ENCODE measurements at places on chromosomes 5 and 9.

GRCh38 chr5:38426986-38427950 is 129.2 kb downstream of the LIFR start:
- no peak for DNase-seq

DNA sequence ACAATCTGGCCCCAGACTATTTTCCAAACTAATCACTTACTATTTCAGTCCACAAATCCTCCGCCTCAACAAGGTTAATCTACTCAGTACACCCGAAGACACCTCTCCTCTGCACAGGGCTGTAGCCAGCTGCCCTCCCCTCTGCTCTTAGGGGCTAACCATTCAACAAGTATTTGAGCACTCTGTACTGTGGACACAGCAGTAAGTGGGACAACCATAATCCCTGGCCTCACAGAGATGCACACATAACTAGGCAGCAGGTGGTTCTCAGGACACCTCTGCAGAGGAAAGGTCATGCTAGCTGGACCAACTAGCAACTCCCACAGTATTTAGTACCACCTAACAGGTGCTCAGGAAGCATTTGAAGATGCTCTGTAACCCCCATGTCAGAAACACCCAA is 5.5 kb downstream of the CAMSAP1 start:
- no peak for DNase-seq

DNA sequence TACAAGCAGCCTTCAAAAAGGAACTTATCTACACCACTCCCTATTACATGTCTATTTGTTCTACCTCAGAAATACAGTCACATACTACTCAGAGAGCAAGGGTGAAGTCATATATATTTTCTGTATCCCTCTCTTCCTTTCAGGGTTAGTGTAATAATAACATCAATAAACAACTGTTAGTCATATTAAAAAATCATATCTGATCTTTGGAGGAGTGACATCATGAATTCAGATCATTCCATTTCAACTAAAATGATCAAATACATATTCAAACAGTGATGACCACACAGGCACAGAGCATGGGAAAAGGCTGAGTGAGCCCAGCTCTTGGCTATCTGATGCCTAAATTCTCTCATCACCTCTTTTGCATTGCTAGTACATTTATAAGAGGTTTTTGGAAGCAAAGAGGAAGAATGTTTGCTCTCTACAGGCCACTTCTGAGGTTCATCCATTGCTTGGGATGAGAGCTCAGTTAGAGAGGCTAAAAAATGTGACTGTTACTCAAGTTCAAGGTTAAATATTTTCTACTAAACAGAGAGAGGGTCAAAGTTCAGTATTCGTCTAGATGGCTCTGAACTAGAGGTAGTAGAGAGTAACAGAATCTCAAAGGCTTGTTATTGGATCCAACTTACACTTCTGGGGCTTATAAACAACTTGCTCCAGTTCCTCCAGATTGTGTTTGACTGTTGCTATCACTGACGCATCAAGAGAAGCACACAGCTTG is 39.0 kb downstream of the RIGI start:
- DNase-seq = no peak

DNA sequence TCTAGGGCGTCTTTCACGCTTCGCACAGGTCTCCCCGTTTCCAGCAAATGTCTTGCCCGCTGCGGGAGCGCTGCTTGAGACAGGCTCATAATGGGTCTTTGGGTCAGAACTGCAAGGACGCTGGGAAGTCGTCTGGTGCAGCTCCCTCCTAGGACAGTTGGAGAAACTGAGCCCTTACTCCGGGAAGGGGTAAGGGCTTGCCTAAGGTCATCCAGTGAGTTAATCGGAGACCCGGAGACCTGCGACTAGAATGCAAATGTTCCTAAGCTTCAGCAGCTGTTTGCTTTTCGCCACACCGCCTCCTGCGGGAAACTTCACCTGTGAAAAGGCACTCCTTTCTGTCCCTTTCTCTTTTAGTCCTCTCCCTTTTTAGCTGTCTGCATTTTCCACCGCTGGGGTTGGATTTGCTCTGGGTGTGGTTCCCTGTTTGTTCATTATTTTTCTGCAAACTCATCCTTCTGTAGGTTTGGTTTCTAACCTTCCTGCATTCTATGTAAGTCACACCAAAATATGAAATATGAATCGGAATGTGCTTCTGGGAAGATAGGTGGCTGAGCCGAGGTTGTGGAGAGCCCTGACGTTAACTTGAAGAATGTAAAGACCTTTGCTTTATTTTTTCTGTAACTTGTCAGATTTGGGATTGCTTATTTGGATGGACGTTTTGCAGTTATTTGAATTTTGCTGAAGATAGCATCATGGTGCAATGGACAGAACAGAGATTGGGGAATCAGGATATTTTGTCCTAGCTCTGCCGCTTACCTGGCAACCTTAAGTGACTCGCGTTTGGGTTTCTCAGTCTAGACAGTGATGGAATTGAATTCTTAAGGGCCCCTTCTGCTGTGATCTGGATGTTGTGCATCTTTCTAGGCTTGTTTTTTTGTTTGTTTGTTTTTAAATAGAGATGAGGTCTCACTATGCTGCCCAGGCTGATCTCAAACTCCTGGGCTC is 909 bp downstream of the SLC36A1 start:
- peak; percentile 71 for DNase-seq

DNA sequence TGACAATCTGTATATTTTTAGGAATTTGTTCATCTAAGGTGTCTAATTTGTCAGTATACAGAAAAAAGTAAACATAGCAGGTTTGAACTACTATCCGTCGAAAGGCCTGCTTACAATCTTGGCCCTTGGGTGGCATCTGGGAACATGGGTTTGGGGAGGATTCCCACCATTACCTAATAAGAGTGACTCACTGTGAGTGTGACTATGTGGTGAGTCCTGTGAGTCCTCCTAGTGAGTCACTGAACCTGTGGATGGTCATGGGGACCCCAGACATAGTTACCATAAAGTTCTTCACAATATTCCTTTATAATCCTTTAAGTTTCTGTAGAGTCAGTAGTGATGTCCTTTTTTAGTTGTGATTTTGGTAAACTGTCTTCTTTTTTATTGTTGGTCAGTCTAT is 37.0 kb downstream of the RNF130 start:
- DNase-seq = no peak

DNA sequence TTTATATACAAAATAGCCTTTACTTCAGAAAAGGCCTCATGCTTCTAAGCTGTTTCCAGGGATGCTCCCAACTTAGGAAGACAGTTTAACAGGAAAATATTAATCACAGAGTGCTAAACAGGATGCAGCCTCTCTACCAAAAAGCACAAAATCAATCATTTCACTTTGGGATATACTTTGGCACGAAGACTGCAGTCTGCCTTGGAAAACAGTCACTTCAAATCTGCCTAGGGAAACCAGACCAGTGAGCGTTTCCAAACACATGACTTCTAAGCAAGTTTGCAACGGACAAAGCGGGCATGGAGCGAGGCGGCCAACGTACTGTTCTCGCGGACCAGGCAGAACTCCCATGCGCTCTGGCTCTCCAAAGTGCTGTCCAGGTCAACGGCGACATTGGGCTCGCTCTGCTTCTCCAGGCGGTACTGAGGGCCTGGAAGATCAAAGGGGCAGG is 201.0 kb downstream of the MAPKAP1 start:
- DNase-seq = no peak

- no peak for DNase-seq
These were observed 388.9 kb upstream of the KLF4 start for GRCh38 chr9:107878462-107878861.

- no peak for DNase-seq
These were observed 78.5 kb downstream of the ERP44 start for GRCh38 chr9:100020121-100020795.

DNA sequence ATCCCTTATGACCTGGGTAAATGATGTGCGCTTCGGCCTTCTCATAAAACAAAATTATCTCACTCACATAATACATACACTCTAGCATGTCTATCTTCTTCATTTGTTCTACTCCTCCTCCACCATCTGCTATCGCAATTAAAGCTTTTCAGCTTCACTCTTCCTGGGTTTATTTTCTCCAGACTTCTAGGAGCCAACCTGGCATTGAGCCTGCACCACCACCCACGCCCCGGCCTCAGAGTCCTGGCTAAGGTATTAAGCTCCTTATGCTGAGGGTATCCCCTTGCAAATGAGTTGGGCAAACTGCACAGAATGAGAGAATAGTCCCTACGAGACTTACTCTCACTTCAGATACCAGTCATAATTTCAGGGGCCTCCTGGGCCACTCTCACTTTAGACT is 236.1 kb upstream of the CDH12 start:
- DNase-seq = no peak

DNA sequence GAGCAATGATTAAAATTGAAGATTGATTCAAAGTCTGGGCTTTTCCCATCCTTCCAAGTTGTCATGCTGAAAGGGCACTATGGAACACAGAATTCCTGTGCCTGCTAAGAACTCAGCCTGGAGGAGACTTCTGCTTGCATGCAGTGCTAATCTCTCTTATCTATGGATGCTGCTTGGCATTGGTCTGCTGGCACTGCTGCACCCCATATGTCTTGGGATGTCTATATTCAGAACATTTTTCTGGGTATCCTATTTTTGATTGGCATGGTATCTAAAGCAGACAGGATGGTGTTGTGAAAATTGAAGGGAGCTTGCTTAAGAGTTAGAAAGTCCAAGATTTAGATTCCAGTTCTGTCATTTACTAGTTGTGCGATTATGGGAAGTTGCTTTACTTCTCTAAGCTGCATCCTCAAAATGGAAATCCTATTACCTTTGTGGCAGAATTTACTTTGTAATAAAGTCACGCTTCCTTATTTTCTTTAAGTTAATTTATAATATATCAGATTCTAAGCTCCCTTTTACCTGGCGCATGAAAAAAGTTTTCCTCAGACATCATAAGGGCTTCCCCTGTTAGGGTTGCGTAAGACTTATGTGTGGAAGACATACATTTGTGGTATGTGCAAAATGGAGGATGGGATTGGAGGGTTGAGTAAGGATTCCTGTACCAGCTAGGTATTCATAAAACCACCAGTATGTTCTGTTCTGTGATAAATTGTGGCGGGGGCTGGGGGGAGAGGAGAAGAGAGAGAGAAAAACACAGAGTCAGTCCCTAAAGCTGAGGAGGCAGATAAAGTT is 254.0 kb downstream of the DMAC1 start:
- no peak for DNase-seq

DNA sequence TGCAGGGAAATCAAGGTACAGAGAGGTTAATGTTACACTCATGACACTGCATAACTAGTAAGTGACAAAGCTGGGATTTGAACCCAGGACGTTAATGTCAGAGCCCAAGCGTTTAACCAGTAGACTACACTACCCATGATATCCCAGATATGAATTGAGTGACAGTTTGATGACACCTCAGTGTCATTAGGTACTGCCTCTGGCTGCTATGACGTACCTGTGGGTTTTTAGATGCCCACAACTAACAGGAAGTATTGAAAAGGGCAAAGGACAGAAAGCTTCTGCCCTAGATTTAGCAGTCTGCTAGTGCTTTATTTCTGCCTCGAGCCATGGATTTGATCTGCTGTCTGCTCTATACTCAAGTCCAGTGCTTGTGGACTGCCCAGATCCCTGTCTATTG is 56.2 kb downstream of the GLRA1 start:
- DNase-seq = no peak

DNA sequence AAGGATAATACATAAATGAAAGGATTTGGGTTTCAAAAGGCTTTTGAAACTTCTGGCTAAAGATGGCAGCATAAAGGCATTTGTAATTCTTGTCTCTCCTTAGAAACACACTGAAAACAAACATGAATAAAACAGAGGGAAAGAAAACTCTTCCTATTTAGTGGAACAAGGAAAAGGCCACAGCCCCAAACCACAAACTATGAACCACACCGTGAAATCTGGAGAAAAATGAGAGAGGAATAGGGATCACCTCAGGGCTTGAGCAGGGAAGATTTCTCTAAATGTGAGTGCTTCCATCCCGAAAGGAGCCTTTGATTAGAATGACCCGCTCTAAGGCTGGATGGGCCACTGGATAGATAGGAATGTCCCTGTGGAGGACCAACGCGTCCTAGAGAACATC is 119.6 kb downstream of the SEC61B start:
- DNase-seq = no peak

DNA sequence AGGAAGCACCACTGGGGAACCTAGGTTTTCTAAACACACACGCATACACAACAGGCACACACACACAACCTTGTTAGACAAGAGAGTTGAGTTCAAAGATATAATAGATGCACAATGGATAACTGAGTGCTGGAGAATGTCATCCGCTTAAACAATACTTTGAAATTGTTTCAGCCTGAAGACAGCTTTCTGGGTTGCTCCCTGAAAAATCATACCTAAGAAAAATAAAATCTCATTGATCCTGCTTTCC is 126.1 kb downstream of the TMEM161B start:
- DNase-seq = no peak
